ENCODE measurements at places on chromosomes 5 and 9. TPM values are rescaled to one million over a fixed set of nuclear protein-coding genes. Genes with fewer than 3 reads are reported as not detected.

- no peak for DNase-seq
Observed at GRCh38 chr9:27527702-27528075, 1.9 kb downstream of the MOB3B start.

Gene NUDT12
- total RNA-seq: 10.9 TPM

DNA sequence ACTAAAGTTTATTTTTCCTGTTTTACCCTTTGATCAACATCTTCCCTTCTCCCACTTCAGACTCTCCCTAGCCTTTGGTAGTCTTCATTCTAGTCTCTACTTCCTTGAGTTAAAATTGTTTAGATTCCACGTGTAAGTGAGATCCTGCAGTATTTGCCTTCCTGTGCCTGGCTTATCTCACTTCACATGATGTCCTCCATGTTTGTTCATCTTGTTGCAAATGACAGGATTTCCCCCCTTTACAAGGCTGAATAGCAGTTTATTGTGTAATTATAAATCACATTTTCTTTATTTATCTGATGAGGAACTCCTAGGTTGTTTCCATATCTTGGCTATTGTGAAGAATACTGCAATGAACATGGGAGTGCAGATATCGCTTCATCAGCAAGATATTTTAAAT is 461.7 kb downstream of the CHSY3 start:
- no peak for DNase-seq

GRCh38 chr9:131238402-131239021 is 37.8 kb downstream of the FAM78A start:
- DNase-seq: peak; percentile 78

Gene KCNMB1
- total RNA-seq: 0.29 TPM

DNA sequence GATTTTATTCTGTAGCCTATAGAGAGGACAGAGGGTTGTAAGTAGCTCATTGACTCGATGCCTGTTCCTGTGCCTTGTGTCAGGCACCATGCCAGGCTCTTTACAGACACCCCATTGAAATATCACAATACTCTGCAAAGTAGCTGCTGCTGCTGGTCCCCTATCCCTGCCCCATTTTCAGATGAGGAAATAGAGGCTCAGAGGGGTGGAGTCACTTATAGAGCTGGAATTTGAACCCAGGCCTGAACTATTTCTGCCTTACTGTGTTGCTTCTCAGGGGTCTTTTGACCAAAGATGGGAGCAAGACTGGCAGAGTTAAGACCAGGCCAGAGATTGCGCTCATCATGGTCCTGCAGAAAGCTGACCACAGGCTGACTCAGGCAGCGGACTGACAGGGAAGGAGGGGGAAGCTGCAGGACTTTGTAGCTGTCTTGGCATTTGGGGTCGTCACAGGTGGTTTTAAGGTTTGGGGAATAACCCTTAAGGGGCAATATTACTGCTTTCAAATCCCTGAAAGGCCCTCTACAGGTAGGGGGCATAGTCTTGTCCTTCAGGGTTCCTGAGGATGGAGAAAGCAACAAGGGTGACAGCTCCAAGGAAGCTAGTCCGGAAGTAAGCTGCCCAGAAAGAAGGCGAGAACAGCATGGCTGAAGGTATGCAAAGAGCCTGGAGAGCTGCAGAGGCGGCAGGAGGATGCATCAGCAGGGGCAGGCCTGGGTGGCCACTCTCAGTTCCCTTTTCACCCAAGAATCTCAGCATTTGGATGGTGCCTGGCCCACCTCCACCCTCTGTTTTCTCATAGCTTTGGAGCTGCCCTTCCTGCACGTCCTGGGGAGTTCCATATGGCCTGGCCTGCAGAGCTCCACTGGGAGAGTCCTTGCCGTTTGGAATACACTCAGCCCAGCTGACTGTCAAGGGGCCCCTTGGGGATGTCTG is 18.3 kb upstream of the NDST1 start:
- peak; percentile 65 for DNase-seq

- DNase-seq: peak; percentile 91
Observed at GRCh38 chr9:35675732-35676392, 2.1 kb downstream of the CA9 start.

Gene TMEM174
- total RNA-seq: not detected

- DNase-seq: no peak
Observed at GRCh38 chr5:92922231-92922967, 658.6 kb downstream of the NR2F1-AS1 start.

- DNase-seq: no peak
Observed at GRCh38 chr5:66612226-66612625, 16.0 kb downstream of the MAST4 start.

Gene ELOVL7
- total RNA-seq: 0.59 TPM

DNA sequence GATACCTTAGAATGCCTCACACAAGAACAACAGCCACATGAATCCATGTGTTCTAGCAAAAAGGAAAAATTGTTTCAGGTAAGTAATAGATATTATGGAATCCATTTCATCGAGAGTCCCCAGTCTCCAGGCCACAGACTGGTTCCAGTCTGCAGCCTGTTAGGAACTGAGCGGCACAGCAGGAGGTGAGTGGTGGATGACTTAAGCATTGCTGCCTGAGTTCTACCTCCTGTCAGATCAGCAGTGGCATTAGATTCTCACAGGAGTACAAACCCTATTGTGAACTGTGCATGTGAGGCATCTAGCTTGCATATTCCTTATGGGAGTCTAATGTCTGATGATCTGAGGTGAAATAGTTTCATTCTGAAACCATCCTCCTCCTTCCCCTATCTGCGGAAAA is 207.0 kb downstream of the CSNK1G3 start:
- no peak for DNase-seq

- DNase-seq: no peak
Observed at GRCh38 chr9:115524453-115525059, 406.6 kb upstream of the TNC start.

DNA sequence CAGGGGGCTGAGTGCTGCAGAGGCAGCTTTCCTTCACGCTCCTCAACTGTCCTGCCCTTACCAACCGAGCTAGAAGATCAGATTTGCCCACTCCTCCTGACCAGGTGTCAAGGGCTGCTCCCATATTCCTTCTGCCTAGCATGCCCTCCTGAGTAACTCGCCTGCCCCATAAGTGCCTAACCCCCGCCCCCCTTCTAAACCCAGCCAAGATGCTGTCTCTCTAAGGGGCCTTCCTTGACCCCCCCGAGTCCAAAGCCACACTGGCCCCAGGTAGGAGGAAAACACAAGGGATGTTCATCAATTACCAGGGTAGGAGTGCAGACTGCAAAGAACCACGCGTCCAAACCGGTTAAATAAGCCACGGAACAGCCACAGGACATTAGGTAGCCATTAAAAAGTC is 4.8 kb downstream of the CCDC69 start:
- DNase-seq: no peak

DNA sequence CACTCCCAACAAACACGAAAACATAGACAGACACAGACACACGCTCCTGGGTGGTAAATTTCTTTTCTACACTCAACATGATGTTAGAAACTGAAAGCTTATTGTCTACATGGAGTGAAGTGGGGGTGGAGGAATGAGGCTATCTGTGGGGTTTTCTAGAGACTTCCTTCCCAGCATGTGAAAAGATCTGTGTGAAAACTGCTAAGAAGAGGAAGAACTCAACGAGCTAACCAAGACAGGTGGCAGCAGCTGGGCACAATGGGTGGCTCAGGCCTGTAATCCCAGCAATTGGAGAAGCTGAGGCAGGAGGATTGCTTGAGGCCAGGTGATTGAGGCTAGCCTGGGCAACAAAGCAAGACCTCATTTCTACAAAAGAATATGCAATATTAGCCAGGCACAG is 7.6 kb downstream of the FYB1 start:
- no peak for DNase-seq

Gene OSMR
- not detected for total RNA-seq

Measured in glutamatergic neuron (in vitro differentiated cells).